ENCODE measurements at places on chromosomes 12 and 14. TPM values are rescaled to one million over a fixed set of nuclear protein-coding genes. Genes with fewer than 3 reads are reported as not detected.

DNA sequence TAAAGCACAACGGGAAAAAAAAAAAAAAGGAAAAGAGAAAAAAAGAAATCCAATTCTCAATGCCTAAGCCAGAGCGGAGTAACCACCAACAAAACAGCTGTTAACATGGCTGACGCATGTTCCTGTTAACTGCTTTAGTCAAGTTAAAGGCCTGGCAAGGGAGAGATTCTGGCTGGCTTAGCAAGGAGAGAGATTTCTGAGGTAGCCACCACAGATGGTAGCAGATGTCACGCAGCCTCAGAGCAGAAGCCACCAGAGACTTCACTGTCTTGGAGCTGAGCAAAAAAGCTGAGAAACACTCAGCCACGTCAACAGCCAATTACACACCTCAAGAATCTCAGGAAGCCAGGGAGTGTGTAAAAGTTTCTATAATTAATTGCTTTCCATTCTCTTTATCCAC lies 87.1 kb downstream of the TMCC3 start:
- no peak for DNase-seq

- DNase-seq = no peak
These were observed 118.0 kb upstream of the CDKN3 start for GRCh38 chr14:54278665-54279295.

- DNase-seq = peak; percentile 47
These were observed 12.2 kb downstream of the ITPK1 start for GRCh38 chr14:93103392-93104080.

GRCh38 chr12:72499244-72499643 lies 227.1 kb downstream of the TRHDE start:
- no peak for DNase-seq

- DNase-seq = no peak
These were observed 12.5 kb downstream of the SPTB start for GRCh38 chr14:64867182-64867581.

- DNase-seq = peak; percentile 29
These were observed 807 bp downstream of the B4GALNT3 start for GRCh38 chr12:460261-461230.

Gene GPR65
- total RNA-seq = 4.8 TPM

Gene TAS2R19
- total RNA-seq = 0.87 TPM

Gene BRF1
- 33.5 TPM for total RNA-seq

Gene KRT3
- not detected for total RNA-seq

Gene CSRP2
- total RNA-seq = 0.92 TPM

All from activated T-cell treated with anti-CD3 and anti-CD28 coated beads, Interleukin-2, amount 50 U/mL, for 4 hours (primary cell).